ENCODE measurements at places on chromosomes 2 and 18.

GRCh38 chr2:135744760-135745314, 3.2 kb downstream of the UBXN4 start:
- no peak for DNase-seq

GRCh38 chr2:55511508-55512124, 7.9 kb upstream of the CFAP36 start:
- DNase-seq = no peak

- DNase-seq = no peak
These were observed 554.6 kb downstream of the DSC3 start for GRCh38 chr18:30487962-30488361.

DNA sequence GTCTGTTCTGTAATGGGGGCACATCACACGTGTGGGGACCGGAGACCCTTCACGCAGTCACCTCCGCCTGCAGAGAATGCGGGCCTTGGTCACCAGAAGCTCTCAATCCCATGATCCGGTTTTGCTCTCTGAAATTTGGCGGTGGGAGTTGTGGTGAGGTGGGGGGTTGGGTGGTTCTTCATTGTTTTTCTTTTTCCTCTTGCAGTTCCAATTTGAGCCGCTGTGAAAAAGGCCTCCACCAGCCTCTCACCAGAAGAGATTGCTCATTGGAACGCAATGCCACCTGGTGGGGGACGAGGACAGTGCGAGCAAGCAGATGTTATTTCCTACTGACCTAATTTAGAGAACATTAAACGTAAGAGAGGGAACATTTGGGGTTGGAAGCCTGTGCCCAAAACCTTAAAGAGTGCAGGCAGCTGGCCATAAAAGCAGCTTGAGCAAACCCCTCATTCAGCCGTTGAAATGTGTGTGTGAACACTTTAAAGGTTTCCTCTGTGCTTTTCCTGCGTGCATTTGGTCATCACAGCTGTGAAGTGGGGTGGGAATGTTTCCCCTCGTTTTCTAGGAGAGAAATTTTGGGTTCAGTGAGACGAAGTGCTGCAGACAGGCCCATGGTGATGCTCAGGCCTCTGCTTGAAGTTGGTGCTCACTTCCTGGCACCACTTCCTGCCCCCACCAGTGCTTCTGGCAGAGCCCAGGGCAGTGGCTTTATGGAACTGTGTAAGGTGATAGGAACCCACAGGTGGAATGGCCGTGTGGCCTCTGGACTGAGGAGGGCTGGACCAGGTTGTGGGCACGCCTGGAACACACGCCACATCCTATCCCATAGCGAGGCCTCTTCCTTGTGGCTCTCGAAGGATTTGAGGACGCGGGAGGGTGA, 61.7 kb downstream of the ZCCHC2 start:
- no peak for DNase-seq

- DNase-seq = no peak
These were observed 53.1 kb downstream of the MTCL1 start for GRCh38 chr18:8758466-8758865.

DNA sequence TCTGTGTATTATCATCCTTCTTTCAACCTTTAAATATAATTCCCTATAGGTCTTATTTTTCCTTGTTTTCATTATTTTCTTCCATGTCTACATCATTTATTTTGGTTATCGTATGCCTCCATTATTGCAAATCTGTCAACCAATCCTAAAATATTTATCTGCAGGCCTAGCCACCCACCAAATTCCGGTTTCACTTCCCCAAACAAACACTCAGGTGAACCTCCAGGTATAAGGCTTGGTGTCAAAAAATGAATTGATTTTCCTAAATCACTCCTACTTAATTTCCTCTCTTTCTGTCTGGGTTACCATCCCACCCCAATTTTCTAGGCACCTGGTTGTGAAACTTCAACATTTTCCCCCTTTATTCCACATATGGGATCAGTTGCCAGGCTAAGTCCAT, 111.9 kb upstream of the LINC00305 start:
- DNase-seq = no peak

- DNase-seq = no peak
These were observed 18.0 kb downstream of the MAL start for GRCh38 chr2:95043300-95044093.

DNA sequence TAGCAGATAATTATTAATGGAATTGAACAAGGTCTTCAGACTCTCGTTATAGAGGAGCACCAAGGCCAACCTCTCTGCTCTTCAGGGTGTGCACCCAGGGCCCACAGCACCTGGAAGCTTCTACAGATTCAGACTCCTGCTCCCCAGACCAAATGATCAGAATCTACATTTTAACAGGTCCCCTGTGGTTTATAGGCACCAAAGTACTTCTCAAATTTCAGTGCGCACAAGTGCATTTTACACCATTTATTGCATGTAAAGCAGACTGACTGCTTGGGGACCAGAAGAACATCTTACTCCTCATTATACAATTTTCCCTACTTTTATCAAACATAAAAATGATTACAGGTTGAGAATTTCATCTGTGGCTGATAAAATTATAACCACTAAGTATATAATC, 163.9 kb downstream of the COL4A4 start:
- no peak for DNase-seq

- no peak for DNase-seq
These were observed 111.3 kb upstream of the TCF4 start for GRCh38 chr18:55699233-55699765.

DNA sequence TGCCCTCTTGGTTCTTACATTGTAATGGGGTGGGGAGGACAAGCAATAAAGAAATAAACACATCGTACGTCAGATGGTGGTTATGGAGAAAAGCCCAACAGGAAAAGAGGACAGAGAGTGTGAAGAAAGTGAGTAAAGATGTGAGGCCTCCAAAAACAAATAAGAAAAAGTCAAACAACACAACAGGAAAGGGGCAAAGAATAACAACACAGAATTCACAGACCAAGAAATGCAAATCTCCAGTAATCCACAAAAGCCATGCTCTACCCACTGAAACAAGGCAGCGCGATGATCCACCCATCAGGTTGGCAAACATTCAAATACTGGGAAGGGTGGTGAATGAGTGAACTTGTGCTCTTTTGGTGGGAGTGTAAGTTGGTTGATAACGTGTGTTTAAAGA, 16.7 kb upstream of the DUSP2 start:
- no peak for DNase-seq

DNA sequence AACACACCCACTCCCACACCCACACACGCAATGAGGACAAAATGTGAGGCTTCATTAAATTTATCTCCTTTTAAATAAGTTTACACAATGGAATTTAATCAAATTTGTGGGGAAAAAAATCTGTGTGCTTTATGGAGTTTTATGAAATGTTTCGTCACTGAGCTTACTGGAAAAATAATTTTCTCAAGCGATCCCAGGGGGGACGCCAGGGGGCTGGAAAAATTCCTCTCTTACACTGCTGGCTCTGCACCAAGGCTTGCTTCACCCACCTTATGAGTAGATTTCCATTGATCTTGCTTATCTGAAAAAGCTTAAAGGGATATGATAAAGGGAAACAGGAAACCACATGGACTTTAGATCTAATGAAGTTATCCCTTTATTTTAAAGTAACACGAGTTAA, 95.5 kb downstream of the CABYR start:
- no peak for DNase-seq

DNA sequence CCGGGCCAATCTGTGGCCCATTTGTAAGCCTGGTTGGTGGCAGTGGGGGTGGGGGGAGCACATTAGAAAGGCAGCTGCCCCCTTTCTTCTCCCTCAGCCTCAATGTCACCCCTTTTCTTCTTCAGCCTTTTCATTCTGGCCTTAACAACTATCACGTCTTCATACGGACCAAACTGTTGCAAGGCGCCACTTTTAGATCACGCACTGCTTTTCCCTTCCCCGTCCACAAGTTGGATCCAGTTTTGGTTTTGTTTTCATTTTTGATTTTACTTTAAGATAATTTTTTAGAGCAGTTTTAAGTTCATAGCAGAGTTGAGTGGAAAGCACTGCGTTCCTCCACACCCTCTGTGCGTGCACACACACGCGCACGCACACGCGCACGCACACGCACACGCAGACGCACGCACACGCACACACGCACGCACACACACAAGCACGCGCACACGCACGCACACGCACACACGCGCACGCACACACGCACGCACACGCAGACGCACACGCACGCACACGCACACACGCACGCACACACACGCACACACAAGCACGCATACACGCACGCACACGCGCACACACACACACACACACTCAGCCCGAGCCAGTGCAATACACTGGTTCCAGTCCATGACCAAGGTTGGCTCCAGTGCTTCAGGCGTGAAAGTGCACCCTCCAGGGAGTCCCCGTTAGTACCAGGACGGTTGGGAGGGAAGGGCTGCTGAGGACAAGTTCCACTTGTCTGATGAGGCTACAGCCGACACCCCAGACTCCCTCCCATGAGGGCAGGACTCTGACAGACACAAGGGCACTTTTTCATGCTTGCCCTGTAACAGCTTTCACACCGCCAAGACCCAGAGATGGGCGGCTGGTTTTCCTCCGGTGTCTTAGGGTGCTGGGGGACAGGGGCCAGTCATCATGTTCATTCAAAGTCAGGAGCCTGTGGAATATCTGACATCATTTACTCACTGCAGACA, 22.4 kb downstream of the FBLN7 start:
- DNase-seq = no peak

DNA sequence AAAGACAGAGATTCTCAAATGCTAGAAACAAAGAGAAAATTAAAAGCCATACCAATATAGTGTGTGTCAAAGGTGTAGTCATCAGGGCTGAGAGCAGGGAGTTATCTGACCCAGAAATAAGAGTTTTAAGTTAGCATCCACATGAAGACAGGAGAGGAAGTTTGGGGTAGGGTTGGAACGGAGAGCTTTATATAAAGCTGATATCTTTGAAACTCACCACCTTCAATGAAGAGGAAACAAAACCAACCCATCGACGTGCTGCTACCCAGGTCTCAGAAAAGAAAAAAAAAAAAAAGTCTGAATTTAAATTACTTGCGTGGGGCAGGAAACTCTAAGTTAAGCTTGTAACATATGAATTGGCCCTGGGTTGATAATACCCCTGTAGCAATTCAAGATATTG, 42.4 kb downstream of the ARL4C start:
- DNase-seq = no peak

DNA sequence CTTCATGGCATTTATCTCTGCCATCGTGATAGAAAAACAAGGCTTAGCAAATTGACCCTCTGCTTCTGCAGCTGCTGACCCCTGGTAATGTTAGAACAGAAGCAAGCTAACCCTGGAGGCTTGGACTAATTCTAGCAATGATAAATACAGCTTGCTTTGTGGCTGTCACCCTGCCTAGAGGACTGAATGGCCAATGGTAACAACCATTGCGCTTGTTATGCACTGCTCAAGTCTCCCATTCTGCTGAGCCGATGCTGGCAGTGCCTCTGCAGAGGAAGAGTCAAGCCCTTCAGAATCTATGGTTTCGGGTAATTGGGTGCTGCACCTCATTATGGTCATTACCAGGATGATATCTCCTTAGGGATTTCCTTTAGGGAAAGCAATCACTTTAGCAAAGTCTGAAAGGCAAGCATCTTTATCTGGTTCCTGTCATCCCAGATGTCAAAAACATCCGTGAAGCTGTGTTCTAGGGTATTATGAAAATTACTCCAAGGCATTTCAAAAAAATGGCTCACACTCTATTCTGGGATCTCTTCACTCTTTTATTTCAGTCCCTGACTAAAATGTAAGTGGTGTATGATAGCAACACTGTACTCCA, 186.8 kb upstream of the DLGAP1 start:
- DNase-seq = no peak

- DNase-seq = no peak
These were observed 42.4 kb downstream of the BMPR2 start for GRCh38 chr2:202418511-202418910.

Measured in NCI-H1436 treated with DMSO at 0.1 percent for 48 hours (cell line).